ENCODE measurements at places on chromosomes 6 and 20. TPM values are rescaled to one million over a fixed set of nuclear protein-coding genes. Genes with fewer than 3 reads are reported as not detected.

The BTN1A1 gene
- total RNA-seq = not detected

The SLC17A3 gene
- not detected for total RNA-seq

The CDK19 gene
- total RNA-seq = 20.4 TPM

The ADTRP gene
- total RNA-seq = 0.58 TPM

The PPP1R16B gene
- total RNA-seq = 0.41 TPM

- DNase-seq = no peak
Measured at GRCh38 chr6:149995971-149996370, 29.4 kb downstream of the RAET1L start.

DNA sequence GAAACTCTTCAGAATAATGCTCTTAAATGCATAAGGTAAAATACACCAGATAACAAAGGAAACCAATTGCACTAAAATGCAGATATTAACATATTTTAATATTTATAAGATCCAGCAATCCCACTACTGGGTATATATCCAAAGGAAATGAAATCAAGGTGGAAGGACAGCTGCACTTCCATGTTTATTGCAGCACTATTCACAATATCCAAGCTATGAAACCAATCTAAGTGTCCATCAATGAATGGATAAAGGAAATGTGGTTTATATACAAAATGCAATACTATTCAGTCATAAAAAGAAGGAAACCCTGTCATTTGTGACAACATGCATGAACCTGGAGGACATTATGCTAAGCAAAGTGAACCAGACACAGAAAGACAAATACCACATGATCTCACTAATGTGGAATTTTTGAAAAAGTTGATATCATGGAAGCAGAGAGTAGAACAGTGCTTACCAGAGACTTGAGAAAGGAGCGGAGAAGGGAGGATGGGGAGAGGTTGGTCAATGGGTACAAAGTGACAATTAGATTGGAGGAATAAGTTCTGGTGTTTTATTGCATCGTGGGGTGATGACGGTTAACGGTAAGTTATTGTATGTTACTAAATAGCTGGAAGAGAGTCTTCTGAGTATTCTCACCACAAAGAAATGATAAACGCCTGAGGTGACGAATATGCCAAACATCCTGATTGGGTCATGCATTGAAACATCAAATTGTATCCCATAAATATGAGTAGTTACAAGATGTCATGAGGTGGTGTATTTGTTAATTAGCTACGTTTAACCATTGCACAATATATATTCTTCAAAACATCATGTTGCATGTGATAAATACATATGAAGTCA, 37.9 kb upstream of the RNF24 start:
- peak; percentile 73 for DNase-seq

DNA sequence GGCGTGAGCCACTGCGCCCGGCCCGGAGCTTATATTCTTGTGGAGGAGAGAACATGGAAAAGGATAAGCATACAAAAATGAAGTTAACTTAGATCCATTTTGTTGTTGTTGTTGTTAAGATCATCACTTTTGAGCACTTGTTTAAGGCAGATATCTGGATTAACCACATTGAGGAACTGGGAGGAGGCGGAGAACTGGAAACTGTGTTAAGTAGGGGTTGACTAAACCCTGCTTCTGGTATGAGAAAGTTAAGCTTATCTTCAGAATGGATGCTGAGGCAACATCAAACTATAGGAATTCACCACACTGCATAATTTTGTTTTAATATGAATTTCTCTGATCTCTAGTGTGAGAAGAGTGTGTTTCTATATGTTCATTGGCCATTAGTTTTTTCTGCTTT, 57.6 kb downstream of the GCNT2 start:
- no peak for DNase-seq

DNA sequence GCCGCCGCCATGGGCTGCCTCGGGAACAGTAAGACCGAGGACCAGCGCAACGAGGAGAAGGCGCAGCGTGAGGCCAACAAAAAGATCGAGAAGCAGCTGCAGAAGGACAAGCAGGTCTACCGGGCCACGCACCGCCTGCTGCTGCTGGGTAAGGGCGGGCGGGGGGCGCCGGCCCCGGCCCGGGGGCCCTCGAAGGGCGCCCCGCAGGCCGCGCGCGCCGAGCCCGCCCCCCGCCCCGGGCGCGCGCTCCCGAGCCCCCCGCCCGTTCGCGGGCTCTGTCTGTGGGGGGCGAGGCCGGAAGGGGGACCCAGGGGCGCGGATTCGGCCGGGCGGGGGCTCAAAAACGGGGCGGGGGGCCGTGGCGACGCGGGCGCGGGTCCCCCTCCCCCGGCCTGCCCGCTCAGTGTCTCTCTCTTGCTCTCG, 39.2 kb downstream of the GNAS start:
- peak; percentile 35 for DNase-seq

- DNase-seq = no peak
Measured at GRCh38 chr6:9982215-9982614, 432.7 kb downstream of the TFAP2A start.

DNA sequence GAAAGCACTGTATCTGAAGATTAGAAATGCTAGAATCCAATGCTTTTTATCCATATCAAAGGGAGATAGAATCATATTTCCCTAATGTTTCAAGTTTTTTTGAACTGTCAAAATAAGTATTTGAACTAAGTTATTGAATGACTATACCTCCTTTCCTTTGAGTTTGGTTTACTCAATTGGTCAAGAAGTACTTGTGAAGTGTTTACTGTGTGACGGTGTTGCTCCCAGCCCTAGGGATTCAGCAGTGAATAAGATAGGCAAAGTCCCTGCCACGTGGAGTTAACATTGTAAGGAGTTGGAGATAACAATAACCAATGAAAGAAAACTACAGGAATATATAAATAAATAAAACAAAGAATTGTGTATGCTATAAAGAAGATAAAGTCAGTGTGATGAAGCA, 535.9 kb downstream of the FRK start:
- DNase-seq = no peak
